ENCODE measurements at places on chromosomes 4 and X.

- no peak for DNase-seq
Observed at GRCh38 chr4:100106982-100107381, 83.3 kb downstream of the DDIT4L start.

DNA sequence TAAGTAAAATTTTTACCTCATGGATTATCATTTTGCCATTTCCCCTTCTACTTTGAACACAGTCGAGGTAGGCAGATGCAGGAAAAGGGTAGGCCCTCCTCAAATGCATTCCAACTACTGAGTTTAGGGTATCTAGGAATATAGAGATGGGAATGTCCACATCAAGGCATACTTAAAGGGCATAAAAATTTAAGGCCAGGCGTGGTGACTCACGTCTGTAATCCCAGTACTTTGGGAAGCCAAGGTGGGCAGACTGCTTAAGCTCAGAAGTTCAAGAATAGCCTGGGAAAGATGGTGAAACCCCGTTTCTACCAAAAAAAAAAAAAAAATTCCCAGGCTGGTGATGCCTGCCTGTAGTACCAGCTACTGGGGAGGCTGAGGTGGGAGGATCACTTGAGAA, 146.5 kb downstream of the PDGFC start:
- DNase-seq: no peak

DNA sequence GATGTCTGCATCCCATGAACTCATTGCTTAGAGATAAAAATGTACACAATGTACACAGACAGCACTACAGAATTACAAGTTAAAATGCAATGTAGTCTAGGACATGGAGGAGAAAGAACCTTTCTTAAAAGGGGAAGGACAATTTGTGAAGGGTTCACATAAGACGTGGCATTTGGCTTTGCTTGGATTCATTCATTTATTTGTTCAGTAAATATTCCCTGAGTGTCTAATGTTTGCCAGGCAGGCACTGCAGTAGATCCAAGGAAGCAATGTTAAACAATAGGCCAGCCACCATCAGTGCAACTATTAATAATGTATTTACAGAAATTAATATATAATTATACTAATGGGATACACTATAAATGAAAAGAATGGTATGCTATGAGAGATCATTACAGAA, 94.4 kb downstream of the GRIA2 start:
- no peak for DNase-seq

- DNase-seq: no peak
Observed at GRCh38 chr4:165678236-165678935, 194.7 kb upstream of the TLL1 start.

- DNase-seq: no peak
Observed at GRCh38 chr4:139461022-139461628, 7.2 kb downstream of the RAB33B start.

- peak; percentile 23 for DNase-seq
Observed at GRCh38 chr4:55675196-55675793, 39.2 kb upstream of the NMU start.

DNA sequence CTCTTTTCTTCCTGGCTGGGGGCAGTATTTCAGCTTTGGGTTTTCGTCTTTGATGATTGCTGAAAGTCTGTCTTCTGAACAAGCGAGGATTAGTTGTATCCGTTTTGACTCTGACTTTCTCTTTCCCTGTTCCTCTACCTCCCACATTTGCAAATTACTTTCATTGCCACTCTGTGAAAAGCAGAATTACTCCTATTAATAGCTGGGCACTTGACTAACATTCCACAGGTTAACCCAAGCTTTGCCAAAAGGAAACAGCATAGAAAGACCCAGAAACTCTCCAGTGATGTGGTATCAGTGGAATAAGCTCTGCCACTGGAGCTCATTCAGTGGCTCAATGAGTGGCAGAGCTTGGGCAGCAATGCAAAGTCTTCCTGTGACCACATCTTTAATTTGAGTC, 238.9 kb downstream of the PALLD start:
- peak; percentile 23 for DNase-seq

DNA sequence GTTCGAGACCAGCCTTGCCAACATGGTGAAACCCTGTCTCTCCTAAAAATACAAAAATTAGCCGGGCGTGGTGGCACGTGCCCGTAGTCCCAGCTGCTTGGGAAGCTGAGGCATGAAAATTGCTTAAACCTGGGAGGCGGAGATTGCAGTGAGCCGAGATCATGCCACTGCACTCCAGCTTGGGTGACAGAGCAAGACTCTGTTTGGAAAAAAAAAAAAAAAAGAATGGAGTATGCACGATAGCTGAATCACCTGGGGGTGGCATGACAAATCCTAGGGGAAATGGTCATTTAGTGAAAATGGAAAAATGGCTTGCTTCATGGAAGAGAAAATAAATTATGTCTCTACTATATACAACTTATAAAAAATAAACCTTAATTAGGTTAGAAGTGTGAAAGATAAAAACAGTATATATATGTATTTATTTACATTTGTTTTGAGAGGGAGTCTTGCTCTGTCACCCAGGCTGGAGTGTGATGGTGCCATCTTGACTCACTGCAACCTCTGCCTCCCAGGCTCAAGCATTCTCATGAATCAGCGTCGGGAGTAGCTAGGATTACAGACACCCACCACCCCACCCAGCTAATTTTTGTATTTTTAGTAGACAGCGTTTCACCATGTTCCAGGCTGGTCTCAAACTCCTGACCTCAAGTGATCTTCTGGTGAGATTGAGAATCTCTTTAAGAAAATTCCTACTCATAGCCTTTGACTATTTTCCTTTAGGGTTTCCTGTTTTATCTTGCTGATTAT, 19.3 kb upstream of the ING2 start:
- no peak for DNase-seq

DNA sequence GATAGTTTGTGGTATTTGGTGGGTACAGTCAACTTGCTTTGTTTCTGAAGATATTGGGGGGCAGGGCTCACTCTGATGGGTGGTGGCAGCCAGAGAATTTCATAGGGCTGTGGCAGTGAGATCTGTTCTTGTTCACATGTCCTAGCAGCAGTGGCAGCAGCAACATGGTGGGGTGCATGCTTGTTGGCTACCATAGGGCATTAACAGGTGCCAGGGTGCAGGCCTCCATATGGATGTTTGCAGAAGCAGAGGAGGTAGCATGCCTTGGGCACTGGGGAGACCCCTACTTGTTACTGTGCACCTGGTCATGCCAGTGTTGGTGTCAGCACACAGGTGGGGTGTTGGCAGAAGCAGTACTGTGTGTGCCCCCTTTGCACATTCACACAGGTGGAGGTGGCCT, 96.3 kb upstream of the ZC4H2 start:
- no peak for DNase-seq

- peak; percentile 56 for DNase-seq
Observed at GRCh38 chrX:153644356-153645125, 2.5 kb upstream of the DUSP9 start.

GRCh38 chr4:7428261-7429068, 6.3 kb downstream of the PSAPL1 start:
- DNase-seq: peak; percentile 75

- DNase-seq: no peak
Observed at GRCh38 chr4:181427076-181427475, 816.1 kb upstream of the TENM3 start.

DNA sequence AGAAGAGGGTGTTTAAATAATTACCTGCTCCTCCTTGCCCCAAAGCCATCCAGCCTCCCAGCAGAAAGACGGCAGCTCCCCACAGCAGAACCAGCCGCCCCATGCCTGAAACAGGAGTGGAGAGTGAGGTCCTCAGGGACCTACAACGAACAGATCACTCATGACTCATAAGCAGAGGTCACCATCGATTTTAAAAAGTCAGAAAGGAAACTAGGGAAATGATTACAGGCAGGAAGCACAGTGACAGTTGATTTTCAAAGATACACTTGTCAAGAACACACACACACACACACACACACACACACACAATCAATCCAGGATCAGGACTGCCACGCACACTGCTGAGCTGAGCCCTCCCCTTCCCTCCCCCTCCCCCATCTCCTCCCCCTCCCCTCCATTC, at the start of gene CRLF2:
Gene CRLF2, minus strand, starts transcription at position 118 of the 400 bp plus-strand sequence. Its CDS starts 15 bp downstream, at position 103.
- no peak for DNase-seq

DNA sequence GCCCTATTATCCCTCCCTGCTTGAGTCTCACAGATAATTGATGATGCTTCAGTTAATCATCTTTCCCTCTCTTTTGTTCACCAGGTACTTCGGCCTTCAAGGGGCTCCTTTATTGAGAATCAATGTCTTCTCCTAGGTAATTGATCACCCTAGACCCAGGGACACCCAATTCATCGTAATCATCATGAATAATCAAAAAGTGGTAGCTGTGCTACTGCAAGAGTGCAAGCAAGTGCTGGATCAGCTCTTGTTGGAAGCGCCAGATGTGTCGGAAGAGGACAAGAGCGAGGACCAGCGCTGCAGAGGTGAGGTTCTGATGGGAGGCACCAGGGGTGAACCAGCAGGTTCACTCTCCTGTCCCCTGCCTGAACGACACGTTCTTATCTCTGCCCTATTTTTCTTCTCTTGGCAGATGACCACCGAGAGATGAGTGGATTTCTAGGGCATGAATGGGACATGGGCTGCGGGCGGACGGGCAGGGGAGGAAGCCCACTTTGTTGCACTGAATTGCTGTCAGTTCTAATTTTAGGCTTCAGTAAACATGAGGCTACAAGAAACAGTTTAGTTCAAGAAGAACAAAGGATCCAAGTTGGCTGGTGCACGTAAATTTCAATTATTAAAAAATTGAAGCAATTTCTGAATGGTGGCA, 80.5 kb downstream of the ALPK1 start:
- no peak for DNase-seq

GRCh38 chrX:138711399-138712347, at the start of gene FGF13:
FGF13 (minus strand) TSS chrX:138711717; CDS start chrX:138711003, 714 bp downstream.
- DNase-seq: peak; percentile 85

DNA sequence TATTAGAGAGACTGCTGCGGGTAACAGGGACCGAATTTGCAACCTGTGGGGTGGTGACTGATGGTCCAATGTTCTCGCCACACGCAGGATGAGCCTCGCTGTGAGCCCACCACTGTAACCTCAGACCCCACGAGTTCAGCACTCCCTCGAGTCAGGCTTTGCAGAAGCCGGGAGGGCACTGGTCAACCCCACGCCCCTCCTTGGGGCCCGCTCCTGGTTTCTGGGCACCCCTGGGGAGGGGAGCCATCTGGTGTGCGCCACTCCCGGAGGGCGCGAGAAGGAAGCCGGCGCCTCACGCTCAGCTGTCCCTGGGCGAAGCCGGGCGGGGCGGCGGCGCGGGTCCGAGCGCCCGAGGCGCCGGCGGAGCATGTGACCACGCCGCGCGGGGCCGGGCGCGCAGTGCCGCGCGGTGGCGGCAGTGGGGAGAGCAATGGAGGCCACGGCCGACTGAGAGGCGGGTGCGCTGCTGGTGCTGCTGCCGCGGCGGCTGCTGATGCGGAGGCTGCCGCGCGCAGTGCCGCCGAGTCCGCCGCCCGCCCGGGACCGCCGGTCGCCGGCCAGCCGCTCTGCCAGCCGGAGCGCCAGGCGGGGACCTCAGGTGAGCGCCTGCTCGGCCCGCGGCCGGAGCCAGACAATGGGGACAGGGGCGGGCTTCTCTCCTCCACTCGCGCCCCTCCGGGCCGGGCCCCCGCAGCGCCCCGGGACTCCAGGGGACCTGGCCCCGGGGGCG, 100.1 kb downstream of the CEP135 start:
- peak; percentile 69 for DNase-seq

- peak; percentile 82 for DNase-seq
Observed at GRCh38 chr4:6008092-6008551, 10.1 kb downstream of the C4orf50 start.

DNA sequence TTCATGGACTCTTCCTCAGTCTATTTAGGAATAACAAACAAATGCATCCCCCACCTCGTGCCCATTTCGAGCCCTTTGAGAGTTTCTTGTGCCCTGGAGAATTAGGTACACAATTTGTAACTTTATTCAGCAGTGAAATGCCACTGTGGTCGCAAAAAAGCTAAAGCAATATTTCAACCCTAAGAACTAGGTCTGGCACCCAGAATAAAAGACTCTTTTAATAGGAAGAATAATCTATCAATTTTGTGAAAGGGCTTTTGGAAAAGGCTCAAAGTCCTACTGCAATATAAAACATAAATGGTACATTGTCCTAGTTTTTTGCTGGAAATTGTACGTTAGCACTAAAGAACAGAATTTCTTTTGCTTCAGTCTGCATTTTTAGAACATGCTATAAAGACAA, 304.6 kb upstream of the TENM3 start:
- no peak for DNase-seq

- no peak for DNase-seq
Observed at GRCh38 chrX:109874548-109874947, 128.4 kb upstream of the TMEM164 start.

GRCh38 chr4:169219440-169219839, 51.3 kb downstream of the SH3RF1 start:
- DNase-seq: no peak

- no peak for DNase-seq
Observed at GRCh38 chrX:124343016-124343415, 3.3 kb upstream of the SH2D1A start.

DNA sequence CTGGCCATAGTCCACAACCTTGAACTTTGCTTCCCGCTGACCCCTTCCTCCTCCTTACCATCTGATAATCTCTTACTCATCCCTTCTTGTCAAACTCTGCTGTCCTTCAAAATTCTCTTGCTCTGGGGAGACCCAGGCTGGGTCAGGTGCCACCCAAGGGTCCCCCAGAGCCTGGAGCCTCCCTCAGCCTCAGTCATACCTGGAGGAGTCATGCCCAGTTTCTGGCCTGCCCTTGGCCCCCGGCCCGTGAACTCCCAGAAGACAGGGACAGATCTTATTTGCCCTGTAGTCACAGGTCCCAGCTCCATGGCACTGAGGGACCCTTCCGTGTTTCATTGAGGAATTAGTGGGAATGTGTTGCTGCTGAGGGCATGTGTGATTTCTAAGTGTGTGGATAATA, 4.7 kb upstream of the GPR78 start:
- no peak for DNase-seq

GRCh38 chrX:112779139-112779538, 61.5 kb downstream of the AMOT start:
- DNase-seq: no peak

GRCh38 chr4:168501407-168501806, 4.6 kb downstream of the PALLD start:
- DNase-seq: no peak

GRCh38 chrX:18810416-18810815, 103.0 kb downstream of the PPEF1 start:
- no peak for DNase-seq

- DNase-seq: no peak
Observed at GRCh38 chr4:140346136-140346535, 27.3 kb upstream of the SCOC start.

DNA sequence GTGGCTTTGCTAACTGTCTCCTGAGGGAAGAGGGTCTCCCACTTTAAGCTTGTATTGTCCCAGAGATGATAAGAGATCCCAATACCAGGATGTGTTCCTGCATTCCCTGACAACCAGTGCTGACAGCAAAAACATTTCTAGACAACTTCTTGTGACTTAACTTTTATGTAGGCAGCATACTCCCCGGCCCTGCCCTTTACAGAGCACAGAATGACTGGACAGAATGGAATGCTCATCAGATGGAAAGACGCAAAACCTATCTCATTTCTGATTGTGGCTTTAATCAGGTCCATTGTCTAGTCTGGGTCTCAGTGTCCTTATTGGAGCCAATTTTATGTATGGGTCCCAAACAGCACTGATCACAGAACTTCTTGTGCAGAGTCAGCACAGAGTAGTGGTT, 18.2 kb upstream of the PLAC1 start:
- DNase-seq: peak; percentile 27
